ENCODE measurements at places on chromosomes 3 and 15. TPM values are rescaled to one million over a fixed set of nuclear protein-coding genes. Genes with fewer than 3 reads are reported as not detected.

Gene CRYBG3
- total RNA-seq, result 5.3 TPM

GRCh38 chr15:66298803-66299251 is 5.5 kb downstream of the DIS3L start:
- no peak for DNase-seq

DNA sequence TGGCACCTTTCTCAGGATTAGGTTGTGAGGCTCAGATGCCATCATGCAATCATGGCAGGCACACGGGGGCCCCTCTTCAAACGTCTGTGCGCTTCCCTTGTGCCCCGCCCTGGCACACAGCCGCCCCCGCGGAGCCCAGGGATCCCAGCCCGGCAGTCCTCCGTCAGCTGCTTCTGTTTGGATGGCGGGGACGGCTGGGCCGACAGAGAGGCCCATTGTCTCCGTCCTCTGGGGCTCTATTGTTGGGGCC is 849 bp upstream of the HDAC11 start:
- no peak for DNase-seq

DNA sequence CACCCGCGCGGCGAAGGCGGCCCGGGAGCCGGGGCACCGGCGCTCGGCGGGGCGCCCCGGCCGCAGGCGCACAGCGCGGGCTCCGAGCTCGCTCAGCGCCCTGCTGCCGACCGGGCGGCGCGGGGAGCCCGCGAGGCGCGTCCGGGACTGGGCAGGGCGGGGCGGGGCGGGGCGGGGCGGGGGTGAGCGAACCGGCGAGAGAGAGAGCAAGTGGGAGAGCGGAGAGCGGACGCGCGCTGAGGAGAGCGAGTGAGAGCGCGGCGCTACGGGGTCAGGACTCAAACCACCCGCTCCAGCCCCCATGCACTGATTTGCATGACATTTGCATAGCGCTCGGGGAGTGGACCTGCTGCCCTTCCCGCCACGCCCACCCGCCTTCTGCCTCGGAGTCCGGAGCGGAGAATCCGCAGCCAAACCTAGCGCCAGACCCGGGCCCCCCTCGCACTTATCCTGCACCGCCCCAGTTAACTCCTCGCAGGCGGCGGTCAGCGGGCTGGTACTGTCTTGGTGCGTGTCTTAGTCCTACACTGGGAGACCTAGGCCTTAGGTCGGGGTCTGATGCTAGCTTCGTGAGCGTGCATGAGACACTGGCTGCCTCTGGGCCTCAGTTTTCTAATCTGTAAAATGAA is at the start of gene MYLK:
Gene MYLK, minus strand, starts transcription at position 130 of the 629 bp plus-strand sequence. CDS start 90,491 bp downstream, outside the sequence.
- no peak for DNase-seq

DNA sequence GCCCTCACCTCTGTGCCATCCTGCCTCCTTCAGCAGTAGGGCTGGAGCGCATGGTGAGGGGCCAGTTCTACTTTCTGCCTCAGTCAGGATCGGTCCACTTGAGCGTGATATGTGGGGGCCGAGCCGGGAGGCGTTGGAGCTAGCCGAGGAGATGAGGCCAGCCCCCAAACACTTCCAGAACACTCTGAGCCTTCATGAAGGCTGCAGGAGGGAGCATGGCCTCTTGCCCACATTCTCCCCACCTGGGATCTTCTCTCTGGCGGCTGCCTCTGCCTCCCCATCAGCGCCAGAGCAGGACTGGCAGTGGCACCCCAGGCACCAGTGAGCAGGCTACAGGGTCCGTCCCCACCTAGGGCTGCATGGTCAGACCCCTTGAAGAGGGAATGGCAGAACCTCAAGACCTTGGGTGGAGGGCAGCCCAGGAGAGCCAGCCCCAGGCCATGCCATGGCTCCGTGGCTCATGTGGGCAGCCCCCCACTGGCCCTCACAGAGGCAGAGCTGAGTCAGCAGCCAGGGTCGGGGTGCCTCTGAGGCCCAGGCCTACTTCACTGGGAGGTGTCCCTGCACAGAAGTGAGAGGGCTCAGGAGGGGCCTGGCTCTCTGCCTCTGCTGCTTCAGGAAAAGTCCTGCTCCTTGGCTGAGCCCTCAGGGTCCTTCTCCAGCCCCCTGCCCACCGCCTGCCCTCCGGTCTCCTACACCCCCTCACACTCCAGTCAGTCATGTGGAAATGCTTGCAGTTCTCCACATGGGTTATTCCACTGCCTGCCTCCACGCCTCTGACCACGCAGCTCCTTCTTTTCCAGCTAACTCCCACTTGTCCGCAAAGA is 28.1 kb upstream of the CYP11A1 start:
- DNase-seq, result no peak

- no peak for DNase-seq
Observed at GRCh38 chr15:64699751-64700388, 75.5 kb downstream of the RBPMS2 start.

GRCh38 chr15:55407498-55408011 is 604 bp downstream of the CCPG1 start:
- DNase-seq, result no peak

DNA sequence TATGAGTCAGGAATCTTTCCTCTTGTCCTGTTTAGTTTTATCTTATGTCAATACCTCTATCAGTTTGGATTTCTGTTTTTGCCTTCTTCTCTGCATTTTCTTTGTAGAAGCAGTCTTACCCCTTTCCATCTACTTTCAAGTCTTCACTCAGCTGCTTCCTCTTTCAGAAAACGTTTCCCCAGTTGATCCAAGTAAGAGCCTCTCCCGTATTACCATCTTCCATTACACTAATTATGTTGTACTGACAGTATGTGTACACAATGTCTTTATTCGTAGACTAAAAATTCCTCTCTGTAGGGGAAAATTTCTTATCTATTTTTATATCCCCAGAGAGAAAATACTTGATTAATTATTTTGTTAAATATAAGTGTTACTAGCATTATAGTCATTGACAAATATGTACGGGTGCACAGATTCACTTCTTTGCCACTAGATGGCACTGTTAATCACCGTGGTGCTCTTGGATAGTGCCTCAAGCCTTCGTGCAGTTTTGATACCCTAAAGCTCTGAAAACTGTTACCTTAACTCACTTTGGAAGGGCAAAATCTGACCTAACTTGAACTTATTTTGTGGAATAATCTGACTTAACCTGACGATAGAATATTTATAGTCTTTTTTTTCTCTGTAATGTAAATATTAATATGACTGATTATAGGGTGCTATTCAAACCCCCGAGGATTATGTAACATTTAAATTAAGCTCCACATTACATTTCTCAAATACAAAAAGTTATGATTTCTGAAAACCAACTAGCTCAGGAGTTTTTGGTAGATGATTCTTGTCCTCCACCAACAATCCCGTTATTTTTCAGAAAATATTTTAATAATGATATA is 74.2 kb upstream of the POU1F1 start:
- DNase-seq, result no peak

DNA sequence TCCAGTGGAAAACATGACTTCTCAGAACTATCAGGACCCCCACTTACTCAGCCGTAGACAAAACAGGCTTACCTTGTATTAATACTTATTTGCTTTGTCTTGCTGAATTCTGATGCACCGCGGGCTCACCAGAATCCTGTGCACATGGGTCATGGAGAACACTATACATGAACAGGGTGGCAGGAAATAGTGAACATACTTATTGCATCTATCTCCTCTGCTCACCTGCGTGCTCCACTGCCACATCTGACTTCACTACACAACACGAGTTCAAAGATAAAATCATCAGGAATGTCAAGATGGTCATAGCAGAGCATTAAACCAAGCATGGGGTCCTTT is 10.7 kb upstream of the MAPK6 start:
- no peak for DNase-seq

DNA sequence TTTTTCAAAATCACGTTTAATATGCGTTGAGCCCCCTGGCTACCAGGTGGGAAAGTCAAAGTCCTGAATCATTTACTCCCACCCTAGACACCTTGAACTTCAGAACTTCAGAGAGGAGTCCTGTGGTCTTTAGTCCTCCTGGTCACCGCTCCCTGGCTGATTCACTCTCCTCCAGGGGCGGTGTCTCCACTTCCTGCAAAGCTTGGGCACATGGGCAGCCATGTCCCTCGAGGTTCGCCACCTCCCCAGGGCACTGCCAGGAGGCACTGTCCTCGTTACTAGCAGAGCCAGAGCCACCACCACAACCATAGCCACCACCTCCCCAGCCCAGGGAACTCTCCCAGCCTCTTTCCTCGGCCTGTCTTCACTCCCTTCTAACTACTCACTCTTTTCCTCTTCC is 31.0 kb downstream of the LOXL1 start:
- no peak for DNase-seq

GRCh38 chr3:197807969-197808587 is 17.0 kb downstream of the LRCH3 start:
- no peak for DNase-seq

GRCh38 chr3:156142702-156143101 is 22.3 kb downstream of the KCNAB1 start:
- no peak for DNase-seq

DNA sequence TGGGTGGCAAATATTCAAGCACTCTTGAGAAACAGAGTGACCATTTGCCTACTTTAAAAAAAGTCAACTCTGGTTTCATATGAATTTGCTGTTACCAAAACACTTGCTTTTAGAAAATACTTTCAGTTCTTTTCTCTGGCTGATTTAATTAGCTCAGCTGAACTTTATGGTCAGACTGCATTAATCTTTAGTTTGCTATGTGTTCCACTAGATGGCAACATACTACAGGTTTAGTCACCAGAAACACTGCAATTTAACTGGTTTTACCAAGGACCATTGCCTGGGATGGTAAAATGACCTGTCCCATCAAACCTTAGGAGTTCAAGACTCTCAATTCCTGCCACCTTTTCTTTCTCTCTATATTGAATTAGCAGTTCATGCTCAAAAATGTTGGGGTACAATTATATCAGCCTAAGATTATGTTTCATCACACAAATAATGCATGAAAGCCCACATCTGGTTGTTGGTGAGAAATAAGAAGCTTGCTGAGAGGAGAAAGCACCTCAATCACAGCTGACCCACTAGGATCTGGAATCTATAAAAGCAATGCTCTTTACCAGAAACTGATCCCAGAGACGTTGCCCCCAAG is 14.2 kb downstream of the EIF4E3 start:
- no peak for DNase-seq

DNA sequence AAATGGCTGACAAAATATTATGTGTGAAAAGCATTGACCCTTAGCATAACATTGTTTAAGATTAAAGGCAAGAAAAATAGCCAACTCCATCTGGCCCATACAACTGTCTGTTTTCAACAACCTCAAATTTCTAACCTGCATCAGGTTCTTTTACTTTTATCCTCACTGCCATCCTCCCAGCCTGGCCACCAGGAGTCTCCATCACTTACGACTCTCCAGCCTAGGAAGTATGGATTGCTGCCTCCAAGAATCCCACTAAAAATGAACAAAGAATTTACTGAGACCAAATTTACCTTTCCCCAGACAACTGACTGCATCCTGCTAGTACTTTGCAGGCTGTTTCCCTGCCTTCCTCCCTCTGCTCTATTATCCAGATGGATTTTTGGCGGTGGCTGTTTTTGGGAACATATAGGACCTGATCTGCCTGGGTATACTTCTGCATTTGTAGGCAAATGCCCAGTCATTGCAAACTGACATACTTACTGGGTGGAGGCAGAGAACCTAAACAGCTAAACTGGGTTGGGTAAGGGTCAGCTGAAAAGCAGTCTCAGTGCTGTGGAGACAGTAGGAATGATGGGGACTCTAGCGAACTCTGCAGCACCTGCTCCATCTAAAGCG is 144.2 kb downstream of the GHSR start:
- no peak for DNase-seq

DNA sequence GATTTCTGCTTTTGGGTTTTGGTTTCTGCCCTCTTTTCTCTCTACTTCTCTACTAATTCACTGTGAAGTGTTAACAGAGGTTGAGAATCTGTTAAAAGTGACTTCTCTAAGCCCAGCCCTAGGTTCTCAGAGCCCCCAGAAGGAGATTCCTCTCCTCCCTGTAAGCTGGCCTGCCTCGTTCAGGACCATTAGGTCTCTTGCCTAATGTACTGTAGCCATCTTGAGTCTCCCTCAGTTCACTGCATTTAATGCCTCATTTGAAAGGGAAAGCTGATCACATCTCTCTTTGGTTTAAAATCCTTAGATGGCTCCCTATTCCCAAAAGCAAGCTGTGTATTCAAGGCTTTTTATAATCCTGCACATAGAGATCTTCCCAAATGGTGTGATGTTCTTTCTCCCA is 16.3 kb downstream of the RTP1 start:
- no peak for DNase-seq

GRCh38 chr3:154977666-154978065 is 102.5 kb upstream of the MME start:
- no peak for DNase-seq

- DNase-seq, result no peak
Observed at GRCh38 chr3:107578091-107578490, 55.3 kb downstream of the BBX start.

Gene MTHFS
- 17.0 TPM for total RNA-seq

DNA sequence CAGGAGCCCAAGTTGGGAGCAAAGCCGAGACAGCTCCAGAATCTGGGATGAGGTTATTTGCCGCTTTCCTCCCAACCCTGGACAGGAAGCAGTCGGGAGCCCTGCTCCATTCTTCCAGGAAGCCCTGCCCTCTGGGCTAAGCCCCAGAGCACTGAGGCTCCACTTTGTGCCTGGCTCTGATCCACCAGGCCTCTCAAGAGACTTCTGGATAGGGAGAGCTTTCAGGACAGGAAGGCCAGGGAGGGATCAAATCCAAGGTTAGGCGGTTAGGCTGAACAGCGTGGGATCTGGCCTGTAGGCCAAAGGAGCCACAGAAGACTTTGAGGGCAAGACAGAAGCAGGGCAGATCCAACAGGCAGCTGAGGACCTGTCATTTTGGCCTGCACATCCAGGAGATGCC is 835 bp downstream of the STOML1 start:
- no peak for DNase-seq

DNA sequence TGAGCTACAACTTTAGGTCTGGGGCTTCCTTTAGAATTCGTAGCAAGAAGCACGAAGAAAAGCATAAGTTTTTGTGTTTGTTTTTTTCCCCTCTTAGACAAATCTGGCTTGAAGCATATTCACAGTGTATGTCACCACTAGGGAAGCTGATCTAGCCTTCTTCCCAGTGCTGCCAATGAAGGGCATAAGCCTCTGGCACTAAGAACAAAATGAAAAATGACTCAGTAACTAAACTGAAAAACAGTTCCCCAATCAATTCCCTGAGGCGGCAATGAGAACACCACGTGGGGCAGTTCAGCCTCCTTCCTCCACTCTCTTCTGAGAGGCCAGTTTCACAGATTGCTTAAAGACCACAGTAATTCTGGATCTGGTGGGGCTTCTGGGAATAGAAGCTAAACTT is 338.1 kb downstream of the GAP43 start:
- no peak for DNase-seq

Gene NRG4
- total RNA-seq, result not detected

Gene SLCO3A1
- 33.6 TPM for total RNA-seq
